Hepatocyte (in vitro differentiated cells): ENCODE measurements at places on chromosomes 11 and 22.

- DNase-seq: no peak
These were observed 1000.3 kb downstream of the BRD1 start for GRCh38 chr22:48827268-48827846.

DNA sequence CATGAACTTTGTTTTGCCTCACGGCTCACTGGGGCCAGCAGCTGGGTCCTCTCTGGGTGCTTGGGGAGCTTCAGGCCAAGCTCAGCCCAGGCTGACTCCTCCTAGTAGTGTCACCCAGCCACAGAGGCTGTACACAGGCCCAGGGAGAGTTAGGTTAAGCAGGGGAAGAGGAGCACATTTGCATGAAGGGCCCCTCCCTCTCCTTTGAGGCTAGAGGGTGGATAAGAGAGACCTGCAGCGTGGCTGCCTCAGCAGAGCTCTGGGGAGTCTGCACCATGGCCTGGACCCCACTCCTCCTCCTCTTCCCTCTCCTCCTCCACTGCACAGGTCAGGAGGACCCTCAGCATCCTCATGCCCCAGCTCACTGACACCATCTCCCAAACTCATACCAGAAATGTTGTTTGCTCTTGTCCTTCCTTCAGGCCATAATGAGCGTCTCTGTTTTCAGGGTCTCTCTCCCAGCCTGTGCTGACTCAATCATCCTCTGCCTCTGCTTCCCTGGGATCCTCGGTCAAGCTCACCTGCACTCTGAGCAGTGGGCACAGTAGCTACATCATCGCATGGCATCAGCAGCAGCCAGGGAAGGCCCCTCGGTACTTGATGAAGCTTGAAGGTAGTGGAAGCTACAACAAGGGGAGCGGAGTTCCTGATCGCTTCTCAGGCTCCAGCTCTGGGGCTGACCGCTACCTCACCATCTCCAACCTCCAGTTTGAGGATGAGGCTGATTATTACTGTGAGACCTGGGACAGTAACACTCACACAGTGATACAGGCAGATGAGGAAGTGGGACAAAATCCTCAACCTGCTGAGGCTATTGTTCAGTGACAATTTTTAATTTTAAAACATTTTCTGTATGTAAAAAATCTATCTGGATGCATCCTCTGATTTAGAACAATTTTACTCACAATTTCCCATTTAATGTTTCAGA is 82.4 kb upstream of the VPREB1 start:
- DNase-seq: no peak

- DNase-seq: no peak
These were observed 18.6 kb downstream of the PHF21B start for GRCh38 chr22:44991218-44991617.

GRCh38 chr11:96741068-96741467 is 351.3 kb downstream of the JRKL start:
- no peak for DNase-seq

DNA sequence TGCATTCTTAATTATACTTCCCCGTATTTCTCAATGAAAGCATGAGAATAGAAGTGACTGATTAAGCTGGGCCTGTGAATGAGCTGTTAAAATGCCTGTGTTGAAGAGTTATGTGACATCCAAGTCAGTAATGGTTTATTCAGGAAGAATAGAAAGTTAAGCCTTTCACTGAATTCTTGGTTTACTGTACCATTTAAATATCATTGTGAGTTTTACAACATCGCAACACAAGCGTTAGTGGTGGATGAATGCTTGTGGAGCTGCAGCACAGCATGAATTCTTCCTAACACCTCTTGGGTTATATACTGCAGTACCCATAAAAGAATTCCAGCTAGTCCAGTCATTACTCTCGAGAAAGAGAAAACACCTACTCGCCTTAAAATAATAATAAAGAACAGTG is 257.8 kb downstream of the JRKL start:
- DNase-seq: no peak

DNA sequence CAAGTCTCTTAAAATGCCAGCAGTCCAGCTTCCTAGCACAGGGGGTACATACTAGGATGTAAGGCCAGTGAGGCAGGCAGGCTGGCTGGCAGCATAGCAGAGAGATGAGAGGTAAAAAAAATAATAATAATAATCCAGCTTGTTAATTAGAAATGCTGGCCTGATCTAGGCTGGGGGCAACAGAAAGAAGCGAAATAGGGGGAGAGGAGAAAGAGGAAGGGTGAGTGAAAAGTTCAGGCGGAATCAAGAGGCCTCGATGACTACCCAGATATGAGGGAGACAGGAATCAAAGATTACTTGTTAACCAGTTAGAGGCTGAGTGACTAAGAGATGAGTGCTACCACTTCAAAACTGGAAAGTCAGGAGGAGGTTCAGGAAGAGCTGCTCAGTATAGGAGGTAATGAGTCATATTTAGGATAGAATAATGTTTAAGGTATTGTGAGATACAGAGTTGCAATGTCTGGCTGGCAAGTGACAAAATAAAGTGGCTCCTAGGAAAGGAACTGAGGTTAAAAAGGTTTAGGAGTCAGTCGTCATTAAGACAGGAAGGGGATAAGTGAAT is 2.8 kb downstream of the ALKBH8 start:
- no peak for DNase-seq

GRCh38 chr11:120208777-120209176 is 2.1 kb upstream of the OAF start:
- DNase-seq: peak; percentile 64

GRCh38 chr11:28268925-28269324 is 160.7 kb downstream of the METTL15 start:
- DNase-seq: no peak

- DNase-seq: no peak
These were observed 29.9 kb downstream of the IL10RA start for GRCh38 chr11:118016104-118016503.

DNA sequence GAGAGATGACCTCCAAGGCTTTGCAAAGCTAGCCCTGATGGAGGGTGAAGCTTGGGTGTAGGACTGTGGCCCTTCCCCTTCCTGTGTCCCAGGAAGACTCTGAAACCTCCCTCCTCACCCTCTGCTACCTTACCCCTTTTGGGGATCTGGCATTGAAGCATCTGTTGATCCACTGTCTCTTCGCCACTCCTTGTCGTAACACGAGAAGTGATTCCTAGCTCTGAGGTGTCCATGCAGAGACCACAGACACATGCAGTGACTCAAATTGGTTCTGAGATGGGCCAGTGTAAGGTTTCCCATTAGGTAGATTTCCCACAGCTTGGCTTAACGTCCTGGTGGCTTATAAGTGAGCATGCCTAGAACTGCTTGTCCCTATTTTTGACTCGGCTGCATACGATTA is 101.4 kb downstream of the ZBTB16 start:
- DNase-seq: no peak

- no peak for DNase-seq
These were observed 162.3 kb downstream of the TRIM29 start for GRCh38 chr11:119975561-119976152.

GRCh38 chr11:87185228-87185627 is 147.5 kb downstream of the TMEM135 start:
- DNase-seq: no peak

DNA sequence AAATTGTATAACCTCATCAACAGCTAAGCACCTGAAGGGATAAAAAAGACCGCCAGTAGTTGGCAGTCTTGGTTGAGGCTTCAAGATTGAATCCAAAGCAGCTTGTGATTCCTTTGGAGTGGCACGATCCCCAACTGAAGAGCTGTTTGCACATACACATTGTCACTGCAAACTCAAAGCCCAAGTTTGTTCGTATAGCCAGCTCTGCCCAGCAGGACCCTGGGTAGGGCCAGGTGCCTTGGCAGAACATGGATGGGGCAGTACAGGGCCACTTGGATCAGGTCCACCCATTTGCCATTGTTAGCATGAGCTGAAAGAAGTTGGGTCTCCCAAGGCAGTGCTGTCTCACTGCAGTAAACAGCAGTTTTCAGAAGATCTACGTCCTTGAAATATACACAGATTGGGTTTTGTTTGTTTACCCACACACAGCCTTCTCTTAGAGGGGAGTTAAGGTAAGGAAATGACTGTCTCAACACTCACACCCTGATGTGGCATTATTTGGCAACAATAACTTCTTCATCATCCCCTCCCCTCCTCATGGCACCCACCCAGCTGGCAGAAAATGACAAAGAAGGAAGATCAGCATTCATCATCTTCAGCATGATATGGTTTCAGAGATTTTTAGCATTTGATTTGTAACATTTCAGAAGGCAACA is 132.9 kb downstream of the COMMD9 start:
- DNase-seq: no peak

- DNase-seq: peak; percentile 83
These were observed at the start of gene NCAM1 for GRCh38 chr11:112961146-112961668. TSS of gene NCAM1 (plus strand) at chr11:112961420.

DNA sequence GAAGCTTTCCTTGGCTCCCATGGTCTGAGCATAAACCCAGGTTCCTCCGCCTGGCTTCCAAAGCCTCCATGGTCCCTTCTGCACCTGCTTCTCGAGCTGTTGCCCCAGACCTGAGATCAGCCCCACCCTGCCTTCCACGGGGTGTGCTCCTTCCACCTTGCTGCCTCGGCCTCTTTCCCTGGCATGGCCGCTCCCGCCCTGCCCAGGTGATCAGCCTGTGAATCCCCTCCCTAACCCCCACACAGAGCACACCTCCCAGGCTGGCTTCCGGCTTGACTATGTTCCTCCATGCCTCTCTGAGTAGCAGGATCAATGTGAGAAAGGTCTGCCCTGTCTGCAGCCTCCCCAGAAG is 2.7 kb upstream of the PPP6R3 start:
- DNase-seq: peak; percentile 8

DNA sequence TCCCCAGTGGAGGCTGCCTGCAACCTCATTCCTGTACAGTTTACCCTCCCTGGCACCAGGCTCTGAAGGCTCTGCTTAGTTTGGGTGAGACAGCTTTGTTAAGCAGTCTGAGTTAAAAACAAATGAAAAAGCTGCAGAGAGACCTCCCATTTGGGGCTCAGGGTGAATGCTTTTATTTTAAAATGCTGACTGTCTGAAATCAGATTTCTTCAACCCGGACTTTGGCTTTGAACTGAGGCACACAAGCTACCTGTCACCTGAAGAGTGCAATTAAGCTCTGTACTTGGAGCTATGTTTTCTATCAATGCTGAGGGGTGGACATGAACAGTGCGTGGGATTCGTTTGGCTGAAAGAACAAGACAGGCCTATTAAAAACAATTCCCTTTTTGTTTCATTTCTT is 217.5 kb upstream of the SORL1-AS1 start:
- no peak for DNase-seq

DNA sequence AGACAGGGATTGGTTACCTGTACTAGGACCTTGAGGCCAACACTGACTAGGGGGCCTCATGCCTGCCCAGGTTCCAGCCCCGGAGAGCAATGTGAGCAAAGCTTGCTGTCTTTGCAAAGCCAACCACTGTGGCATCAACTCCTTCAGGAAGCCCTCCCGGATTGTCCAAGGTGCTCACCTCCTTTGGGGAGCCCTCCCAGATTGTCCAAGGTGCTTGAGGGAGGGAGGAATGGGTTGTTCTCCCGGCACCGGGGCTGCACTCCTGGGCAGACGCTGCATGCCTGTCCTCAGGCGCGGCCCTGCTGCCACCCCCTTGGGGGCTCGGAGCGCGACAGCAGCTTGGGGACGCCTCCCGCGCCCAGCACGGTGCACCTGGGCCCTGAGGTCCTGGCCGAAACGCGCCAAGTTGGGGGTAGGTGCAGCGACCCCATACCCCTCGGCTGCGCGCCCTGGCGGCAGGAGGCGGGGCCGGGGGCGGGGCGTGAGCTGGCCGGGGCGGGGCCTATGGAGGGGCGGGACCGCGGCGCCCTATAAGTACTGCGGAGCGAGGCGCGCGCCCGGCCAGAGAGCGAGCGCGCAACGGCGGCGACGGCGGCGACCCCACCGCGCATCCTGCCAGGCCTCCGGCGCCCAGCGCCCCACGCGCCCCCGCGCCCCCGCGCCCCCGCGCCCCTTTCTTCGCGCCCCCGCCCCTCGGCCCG is at the start of gene CD81:
Gene CD81 (plus strand): TSS at position 560 of the 701 bp plus-strand sequence. CDS start 240 bp downstream, outside the sequence.
- peak; percentile 82 for DNase-seq

- DNase-seq: no peak
These were observed 54.2 kb downstream of the EXT2 start for GRCh38 chr11:44149651-44150050.

GRCh38 chr22:49206281-49206680 is 621.4 kb downstream of the BRD1 start:
- no peak for DNase-seq

DNA sequence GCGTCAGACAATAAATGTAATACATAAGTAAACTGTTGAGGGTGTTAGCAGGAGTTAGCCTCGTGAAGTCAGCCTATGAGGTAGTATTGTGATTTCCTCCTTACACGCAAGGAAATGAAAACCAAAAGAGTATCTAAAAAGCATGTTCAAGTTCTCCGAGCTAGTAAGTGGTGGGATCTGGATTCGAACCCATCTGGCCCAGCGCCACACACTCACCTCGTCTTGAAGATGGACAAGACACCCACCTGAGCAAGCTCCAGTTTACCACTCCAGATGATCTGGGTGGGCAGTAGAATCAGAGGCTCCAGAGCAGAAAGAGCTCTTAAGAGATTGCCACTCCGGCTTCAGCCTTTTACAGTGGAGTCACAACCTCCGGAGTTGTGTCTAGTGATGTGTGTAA is 140.3 kb downstream of the PKNOX2 start:
- no peak for DNase-seq

GRCh38 chr11:111939836-111940604 is 2.9 kb downstream of the DIXDC1 start:
- no peak for DNase-seq

DNA sequence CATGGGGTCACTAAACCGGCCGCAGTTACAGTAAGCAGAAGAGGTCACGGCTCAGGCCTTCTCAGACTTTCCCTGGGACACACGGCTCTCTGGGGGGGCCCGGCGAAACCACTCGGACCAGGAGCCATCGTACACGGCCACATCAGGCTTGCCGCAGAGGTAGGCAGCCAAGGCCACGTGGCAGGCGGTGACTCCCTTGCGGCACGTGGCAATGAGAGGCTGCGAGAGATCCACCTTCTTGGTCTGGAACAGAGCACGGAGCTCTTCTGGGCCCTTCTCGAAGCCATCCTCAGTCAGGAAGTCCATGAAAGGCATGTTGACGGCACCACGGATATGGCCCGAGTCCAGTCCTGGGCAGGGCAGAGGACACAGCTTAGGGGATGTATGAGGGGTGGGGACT is 8.3 kb downstream of the TST start:
- no peak for DNase-seq
